ENCODE measurements at places on chromosomes 11 and 22.

DNA sequence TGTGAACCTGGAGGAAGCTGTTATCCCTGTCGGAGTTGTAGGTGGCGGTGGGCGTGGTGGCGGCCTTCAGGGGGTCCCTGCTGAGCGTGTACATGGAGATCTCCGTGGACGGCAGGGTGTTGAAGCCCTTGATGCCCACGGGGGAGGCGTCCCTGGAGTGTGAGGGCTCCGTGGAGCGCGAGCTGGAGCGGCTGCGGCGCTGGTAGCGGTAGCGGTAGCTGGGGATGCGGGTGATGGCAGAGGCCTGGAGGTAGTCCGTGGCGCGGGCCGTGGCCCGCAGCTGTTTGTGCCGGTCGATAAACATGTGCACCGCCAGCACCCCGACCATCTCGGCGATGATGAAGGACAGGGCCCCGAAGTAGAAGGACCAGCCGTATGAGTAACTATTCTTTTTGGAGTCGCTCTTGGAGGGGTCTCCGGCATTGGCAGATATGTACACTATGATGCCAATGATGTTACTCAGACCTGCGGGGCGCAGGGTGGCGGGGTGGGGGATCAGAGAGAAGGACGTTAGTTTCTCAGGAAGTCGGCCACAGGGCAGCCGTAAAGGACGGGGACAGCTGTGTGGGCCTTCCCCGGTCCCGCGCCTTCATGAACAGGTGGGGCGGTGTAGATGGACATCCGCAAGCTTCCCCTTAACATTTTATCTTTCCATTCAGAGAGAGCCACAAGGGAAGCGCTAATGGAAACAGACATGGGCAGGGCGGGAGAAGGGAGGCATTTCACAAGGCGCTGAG is 35.6 kb upstream of the EIF3D start:
- no peak for DNase-seq

DNA sequence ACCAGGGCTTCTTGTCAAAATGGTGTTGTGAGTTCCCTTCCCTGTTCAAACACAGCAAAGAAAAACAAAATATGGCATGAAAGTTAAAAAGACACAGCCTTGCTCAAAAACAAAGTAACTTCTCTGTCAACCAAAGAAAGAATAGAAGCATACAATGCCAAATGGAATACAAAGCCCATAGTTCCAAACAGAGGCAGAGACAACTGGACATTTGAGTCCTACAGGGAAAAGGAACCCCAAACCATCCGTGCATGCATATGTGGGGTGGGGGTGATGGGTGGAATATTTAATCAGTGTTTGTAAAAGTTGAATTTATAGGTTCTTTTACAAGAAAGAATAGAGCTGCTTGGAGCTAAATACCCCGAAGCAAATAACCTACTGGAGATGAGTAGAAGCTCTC is 218.7 kb downstream of the FAM76B start:
- no peak for DNase-seq

GRCh38 chr11:62193952-62194351 is 3.9 kb downstream of the SCGB1D1 start:
- no peak for DNase-seq

GRCh38 chr11:101848262-101848661 is 66.5 kb upstream of the CEP126 start:
- no peak for DNase-seq

DNA sequence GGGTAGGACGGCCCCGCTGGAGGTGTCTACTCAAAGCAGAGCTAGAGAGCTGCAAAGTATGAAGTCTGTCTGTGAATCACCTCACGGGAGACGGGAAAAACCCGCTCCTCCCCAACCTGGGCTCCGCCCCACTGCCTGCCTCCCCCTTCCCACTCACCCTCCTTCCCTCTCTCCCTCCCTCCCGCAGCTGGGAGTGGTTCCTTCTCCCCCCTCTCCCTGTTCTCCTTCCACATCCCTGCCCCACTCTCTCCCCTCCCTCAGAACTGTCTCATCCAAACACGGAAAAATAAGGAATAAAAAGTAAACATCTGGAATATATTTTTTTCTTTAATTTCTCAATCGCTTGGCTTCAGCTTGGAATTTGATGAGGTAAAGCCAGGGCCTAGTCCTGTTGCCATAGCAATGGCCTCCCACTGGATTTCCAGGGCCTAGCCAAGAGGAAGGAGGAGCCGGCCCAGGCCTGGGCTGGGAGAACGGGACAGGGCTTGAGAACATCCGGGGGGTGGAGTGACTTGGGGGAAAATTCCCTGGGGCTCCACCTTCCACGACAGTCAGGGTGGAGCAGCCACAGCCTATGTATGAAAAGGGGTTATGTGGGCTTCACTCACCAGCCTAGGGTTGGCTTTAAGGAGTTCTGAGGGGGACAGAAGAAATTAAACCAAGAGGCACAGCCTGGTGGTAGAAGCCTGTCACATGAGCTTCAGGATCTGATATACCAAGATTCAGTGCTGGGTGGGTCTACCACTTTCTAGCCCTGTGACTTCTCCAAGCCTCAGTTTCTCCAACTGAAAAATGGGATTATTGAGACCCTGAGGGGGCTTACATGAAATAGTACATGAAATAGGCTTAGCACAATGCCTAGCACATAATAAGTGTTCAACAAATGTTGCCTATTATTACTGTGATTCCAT is 2.2 kb downstream of the TNKS1BP1 start:
- DNase-seq, result peak; percentile 93

- no peak for DNase-seq
Observed at GRCh38 chr22:19808873-19809478, 45.7 kb downstream of the GNB1L start.

- no peak for DNase-seq
Observed at GRCh38 chr11:77299528-77299993, 1.9 kb downstream of the GDPD4 start.

GRCh38 chr11:102546923-102547471 is 16.4 kb upstream of the MMP7 start:
- DNase-seq, result no peak

- no peak for DNase-seq
Observed at GRCh38 chr11:119895981-119896380, 167.0 kb upstream of the NECTIN1 start.

GRCh38 chr11:1568441-1568911 is 3.6 kb downstream of the DUSP8 start:
- DNase-seq, result no peak

DNA sequence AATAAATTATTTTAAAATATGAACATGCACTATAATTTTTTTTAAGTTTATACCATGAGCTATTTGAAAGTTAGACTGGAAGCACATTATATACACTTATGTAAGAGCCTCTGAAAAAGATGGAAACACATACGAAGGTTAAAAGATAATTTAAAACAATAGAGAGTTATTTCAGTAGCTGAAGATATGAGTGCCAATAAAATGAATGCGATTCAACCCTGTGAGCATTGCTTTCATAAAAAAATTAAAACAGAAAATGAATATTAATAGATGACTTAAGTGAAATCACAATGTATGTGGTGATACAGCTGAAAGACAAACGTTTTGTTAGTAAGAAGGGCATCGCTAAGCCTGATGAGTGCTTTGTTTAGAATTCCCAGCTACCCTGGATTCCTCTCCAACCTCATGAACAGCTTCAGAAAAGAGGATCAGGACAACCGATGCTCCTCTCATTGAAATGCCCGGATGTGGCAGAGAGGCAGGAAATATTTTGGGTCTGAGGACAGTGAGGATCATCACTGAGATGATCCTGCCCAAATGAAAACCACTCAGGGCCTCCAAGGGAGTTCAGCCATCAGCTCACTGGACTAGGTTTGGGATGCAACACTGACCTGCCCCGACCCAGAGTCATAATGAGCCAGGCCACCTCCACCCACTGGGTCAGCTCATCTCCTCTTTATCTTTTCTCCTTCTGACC is 60.2 kb upstream of the TOP3B start:
- DNase-seq, result no peak

GRCh38 chr11:64875369-64876228 is 2.8 kb downstream of the EHD1 start:
- no peak for DNase-seq

Data from HS-5 (cell line).